ENCODE measurements at places on chromosomes 1 and 21.
A peak's percentile ranks its signal among the peaks of the same experiment; 100 is the strongest.

- DNase-seq = no peak
Measured at GRCh38 chr1:100762461-100762860, 42.9 kb downstream of the VCAM1 start.

- no peak for DNase-seq
Measured at GRCh38 chr1:219659005-219659600, 46.2 kb upstream of the ZC3H11B start.

DNA sequence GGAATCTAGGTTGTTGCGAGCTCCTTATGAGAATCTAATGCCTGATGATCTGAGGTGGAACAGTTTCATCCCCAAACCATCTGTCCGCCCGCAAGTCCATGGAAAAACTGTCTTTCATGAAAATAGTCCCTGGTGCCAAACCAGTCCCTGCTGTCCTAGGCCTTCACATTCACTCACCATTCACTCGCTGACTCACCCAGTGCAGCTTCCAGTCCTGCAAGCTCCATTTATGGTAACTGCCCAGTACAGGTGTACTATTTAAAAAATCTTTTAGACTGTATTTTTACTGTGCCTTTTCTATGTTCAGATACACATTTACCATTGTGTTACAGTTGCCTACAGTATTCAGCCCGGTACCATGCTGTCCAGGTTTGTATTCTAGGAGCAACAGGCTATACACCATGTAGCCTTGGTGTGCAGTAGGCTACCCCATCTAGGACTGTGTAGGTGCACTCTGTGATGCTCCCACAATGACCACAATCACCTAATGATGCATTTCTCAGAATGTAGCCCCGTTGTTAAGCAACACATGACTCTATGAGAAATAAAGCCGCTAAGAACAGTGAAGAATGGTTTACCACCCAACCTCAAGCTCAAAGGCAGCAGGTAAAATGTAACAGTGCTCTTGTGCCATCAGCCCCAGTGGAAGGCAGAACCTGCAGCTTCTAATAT, 2.4 kb downstream of the ECHDC2 start:
- DNase-seq = no peak

- no peak for DNase-seq
Measured at GRCh38 chr1:81298266-81298665, 502.5 kb upstream of the ADGRL2 start.

GRCh38 chr21:46098303-46099141, 610 bp downstream of the COL6A2 start:
- no peak for DNase-seq

DNA sequence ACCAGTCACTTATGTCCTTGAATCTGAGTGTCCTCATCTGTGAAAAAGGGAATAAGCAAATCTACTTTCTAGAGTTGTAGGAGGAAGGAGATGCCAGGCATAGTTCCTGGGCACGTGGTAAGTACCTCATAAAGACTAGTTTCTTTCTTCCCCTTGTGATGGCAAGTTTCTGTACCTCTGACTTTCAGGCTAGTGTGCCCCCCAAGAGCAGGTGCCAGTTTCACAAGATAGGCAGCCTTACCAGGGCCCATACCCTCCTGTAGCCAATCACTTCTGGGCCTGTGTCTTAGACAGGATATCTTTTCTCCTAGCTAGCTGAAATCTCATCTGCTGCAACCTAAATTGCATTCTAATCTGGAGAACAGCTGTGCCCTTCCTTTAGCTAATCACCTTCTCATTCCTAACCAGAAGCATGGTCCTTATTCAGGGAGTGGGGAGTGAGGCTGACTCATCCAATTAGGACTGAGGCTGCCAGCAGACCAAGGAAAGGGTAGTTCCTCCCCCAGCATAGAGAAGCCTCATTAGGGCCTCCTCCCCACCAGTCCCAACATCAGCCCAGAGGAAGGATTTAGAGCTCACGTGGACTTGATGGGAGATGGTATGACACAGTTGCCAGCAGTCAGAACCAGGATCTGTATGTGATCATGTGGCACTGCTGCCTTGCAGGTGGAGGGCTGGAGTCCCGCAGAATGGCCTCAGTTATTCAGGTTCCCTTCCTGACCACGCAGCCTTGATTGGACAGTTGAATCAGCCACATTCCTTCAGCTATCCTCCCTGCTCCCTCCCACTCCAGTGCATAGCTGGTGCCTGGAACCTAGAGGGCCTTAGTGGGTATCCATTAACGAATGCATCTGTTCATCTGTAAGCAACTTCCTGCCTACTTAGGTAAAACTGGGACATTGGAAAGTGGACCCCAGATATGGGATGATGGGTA, 7.9 kb downstream of the KLHDC8A start:
- DNase-seq = no peak

DNA sequence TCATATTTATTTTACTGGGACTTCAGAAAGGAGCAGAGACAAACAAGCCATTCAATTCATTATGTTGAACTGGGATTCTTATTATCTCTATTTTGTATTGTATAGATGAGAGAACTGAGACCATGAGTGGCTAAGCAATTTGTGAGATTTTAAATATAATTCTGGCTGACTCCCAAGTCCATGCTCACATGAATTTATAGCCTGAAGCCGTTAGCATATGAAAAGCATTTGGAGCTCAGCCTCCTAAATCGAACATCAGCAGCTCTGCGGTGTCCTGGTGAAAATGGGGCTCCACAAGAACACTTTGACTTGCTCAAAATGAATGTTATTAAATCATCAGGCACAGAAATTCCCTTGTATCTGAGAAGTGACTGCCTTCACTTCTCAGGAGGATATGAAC, 96.8 kb upstream of the DPT start:
- DNase-seq = no peak

GRCh38 chr1:79005945-79006344, 585 bp downstream of the ADGRL4 start:
- no peak for DNase-seq

DNA sequence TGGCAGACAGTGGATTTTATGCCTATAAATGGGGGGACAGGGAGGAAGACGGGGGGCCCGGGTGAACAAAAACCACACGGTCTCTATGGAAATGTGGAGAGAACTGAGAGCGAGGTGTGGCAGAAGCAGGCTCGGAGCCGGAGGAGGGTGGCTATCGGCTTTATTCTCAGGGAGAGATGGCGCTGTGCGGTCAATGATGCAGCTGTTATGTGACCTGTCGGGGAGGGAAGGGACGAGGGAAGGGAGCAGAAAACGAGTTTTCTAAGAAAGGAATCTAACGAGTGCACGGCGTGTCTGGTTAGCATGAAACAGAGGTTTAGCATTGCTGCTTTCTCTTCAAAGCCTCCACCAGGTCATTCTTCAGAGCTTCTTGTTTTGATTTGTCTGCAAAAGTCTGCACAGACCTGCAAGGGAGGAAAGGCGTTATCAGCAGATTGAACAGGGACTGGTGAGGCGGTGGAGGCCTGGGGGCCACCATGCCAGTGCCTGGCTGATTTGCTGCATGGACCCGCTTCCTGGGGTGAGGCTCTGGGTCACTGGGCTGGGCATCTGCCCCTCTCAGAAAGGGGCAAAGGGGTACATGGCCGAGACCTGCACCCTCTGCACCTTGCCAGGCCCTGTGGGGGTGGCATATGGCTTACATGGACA, 27.2 kb downstream of the SLC66A1 start:
- DNase-seq = no peak

- peak; percentile 50 for DNase-seq
Measured at GRCh38 chr1:67149179-67149770, 14.5 kb upstream of the C1orf141 start.

- DNase-seq = peak; percentile 27
Measured at GRCh38 chr1:67850611-67851075, 17.4 kb upstream of the GNG12 start.

- DNase-seq = no peak
Measured at GRCh38 chr1:6511056-6511455, 19.6 kb upstream of the PLEKHG5 start.

DNA sequence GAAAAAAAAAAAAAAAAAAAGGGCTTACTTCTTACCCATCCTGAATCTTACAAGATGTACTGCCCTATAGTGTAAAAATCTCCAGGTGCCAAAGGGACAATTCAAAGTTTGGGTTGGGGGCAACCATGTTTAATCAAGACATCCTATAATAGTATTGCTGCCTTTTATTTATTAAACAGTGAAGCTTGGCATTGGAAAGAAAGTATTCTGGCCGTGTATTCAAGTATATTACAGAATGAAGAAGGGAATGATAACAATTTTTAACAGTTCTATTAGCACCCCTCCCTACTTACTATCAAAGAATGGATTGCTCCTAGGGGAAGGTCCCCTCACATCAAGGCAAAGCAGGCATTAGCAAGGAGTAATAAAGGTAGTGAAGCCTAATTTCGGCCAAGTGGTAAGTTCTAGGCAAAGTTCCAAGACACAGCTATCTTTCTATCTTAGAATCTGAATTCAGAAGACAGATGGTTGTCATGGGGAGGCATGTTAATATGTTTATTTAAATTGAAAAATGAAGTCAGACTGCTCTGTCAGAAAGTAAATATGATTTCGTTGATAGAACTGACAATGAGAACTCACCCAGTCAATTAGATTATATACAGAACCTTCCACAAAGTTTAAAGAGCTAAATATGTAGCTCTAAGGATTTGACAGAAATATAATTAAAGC, 24.6 kb downstream of the ST7L start:
- no peak for DNase-seq

All from HTR-8/SVneo (cell line).